Neural crest cell (in vitro differentiated cells): ENCODE measurements at places on chromosomes 6 and 20.
A peak's percentile ranks its signal among the peaks of the same experiment; 100 is the strongest.

DNA sequence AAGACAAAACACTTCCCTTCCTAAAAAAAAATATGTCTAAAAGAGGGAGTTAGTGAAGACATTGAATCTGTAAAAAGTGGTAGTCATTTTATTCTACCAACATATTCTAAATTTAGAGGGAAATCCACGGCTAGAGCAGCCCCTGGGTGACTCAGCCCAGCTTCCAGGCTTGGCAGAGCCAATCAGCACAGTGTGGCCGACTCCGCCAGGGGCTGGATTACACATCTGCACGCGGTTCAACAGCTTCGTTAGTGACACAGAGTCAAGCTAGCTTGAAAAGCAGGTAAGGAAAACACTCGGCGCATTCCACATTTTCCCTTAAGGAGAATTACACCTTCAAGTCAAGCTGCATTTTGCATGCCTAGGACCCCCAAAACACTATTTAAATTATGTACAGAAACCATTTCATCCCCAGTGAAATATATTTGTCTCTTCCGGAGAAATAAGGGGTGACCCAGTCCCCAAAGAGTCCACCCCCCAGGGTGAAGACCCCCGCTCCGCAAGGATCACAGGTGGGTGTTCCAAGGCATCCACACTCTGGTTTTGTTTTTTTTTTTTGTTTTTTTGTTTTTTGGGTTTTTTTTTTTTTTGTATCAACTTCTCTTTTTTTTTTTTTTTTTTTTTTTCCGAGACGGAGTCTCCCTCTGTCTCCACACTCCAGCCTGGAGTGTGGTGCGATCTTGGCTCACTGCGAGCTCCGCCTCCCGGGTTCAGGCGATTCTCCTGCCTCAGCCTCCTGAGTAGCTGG lies 58.4 kb upstream of the ARID1B start:
- no peak for DNase-seq

DNA sequence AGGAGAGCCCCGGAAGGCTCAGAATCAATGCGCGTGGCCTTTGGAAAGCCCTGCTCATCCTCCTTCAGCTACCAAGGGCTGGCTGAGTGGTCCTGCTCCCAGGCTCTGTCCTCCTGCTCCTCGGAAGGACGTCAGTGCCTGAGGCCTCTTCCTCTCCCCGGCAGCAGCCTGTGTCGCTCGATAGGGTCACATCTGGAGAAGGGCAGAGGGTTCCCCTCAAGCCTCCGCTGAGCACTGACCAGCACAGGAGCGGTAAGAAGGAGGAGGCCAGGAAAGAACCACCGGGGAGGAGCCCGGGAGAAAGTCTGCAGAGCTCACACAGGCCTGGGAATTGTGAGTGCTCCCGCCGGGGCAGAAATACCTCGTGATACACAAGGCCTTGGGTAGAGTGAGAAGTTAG lies 21.2 kb downstream of the KIF25 start:
- DNase-seq, result no peak

- DNase-seq, result no peak
Observed at GRCh38 chr6:95593025-95593424, 15.7 kb downstream of the MANEA start.

GRCh38 chr6:105608711-105609374 lies 206.0 kb upstream of the PREP start:
- DNase-seq, result no peak

- DNase-seq, result no peak
Observed at GRCh38 chr6:111480988-111481822, 1.8 kb downstream of the REV3L start.

DNA sequence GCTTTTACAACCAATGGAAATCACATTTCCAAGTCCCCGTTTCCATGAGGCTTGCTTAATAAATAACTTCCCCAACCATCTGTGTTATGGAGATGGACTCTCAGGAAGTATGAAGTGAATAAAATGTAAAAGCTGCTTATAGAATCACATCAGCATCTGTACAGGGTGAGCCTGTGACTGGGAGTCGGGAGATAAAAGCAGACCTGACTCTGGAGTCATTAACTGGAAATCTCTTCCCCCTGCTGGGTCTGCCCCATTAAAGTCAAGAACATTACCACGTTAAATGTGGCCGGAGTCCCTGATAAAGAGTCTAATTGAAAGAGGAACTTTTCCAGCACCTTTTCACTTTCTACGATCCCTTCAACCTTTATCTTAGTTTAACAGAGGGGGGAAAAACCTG lies 368.5 kb downstream of the DOK5 start:
- no peak for DNase-seq

DNA sequence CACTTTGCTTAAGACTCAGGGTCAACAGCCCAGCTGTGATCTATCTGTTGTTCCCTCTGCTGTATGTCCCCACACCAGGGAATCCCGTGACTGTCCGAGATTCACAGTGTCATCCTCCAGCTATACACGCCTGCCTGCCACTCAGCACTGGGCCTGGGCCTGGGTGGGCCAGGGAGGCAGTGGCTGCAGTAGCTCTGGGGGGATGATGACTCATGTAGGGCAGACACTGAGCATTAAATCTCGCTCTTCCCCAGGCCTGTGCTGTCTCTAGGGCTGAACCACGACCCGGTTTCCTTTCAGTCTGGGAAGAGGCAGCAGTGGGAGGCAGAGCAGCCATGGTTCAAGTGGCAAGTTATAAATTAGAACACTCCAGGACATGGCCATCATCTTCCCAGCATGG lies 173.9 kb downstream of the LRFN2 start:
- no peak for DNase-seq

DNA sequence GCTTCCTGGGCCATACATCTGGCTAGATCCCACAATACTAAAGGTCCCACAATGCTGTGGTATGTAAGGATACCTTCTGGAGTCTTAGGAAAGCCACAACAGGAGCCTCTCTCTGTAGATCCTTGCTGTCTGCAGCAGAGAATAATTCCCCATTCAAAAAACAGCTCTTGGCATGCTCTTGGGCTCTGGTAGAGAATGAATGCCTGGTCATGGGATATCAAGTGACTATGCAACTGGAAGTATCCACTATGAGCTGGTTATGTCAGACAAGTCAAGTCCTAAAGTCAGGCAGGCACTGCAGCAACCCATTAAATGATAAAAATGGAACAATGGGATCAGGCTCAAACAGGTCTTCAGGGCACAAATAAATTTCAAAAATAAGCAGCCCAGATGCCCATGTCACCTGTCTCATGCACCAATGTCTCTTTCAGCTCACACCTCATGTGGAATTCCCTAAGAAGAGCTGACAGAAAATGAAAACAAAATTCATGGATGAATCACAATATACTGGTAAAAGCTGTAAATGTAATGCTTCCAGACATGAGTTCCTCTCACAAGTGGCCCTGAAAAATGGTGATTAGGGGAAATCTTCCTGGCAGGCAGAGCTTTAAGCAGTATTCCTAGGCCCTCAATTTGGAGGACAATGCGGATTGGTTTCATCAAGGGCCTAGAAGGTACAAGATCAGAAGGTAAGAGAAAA lies 4.3 kb downstream of the AK9 start:
- no peak for DNase-seq

GRCh38 chr6:162200945-162201690 lies 526.4 kb downstream of the PRKN start:
- DNase-seq, result no peak

DNA sequence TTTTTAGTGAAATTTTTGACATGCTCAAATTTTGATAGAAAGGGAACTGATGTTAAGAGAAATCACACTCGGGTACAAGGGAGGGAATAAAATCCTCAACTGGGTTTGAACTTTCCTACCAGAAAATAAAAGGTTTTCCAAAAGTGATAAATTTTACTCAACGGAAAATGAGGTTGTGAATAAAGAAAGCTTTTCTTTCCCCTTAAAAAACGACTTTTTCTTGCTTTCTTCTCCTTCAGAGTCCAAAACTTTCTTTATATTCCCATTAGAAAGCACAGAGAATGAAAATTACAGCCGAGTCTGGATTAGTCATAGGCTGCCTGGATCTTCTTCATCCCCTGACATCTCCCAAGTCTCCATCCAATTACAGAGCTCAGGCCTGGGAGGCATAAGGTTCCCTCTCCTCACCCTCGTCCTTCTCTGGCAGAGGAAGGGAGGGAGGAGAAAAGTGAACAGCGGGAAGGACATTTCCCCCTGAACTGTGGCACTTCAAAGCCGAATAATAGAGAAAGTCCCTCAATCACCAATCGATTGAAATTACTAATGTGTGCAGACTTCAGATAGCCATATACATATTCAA lies 28.1 kb upstream of the QKI start:
- DNase-seq, result no peak

DNA sequence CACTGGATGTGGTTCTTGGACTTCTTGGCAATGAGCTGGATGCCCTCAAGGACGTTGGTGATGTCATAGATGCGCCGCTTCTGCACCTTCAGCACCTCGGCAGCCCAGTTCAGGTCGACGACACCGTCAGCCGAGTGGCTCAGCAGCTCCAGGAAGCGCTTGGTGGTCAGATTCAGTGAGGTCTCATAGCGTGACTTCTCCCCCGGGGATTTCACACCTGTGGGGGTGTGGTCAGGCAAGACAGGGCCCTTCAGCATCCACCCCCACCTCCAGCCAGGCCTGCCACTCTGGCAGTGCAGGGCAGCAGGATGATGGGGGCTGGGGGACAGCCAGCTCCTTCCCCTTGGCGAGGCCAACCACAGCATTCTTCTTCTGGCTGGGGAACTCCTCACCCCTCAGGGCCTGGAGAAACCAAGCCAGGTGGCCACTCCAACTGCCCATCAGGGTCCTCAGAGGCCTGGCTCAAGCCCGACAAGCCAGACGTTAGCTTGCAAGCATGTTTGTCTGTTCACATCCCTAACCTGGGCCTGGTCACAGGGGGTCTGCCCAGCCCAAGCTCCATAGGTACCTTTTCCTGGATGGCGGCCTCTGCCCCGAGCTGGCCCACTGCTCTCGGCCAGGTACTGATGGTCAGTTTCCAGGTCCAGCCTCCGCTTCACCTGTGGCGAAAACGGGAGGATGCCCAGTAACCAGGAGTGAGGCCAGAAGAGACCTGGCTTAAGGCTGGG lies 5.7 kb upstream of the NECAB3 start:
- no peak for DNase-seq

- no peak for DNase-seq
Observed at GRCh38 chr6:4612636-4613171, 163.5 kb upstream of the CDYL start.

- no peak for DNase-seq
Observed at GRCh38 chr6:85672050-85672449, 29.4 kb upstream of the SYNCRIP start.

DNA sequence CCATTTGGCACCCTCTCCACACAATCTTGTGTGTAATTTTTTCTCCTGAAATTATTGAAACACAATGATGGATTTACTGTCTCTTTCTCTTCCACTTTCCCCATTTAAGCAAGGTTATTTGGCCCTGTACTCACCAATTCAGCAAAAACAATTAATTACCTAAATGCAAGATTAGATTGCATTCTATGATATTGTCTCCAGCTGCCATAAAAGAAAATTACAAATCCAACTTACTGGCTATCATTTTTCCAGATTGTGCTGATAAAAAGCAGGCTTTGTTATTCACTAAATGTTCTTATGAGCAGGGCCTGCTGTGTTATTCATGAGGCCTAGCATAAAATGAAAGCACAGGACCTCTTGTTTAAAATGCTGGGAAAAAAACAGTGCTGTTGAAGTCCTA lies 95.8 kb upstream of the IRAK1BP1 start:
- no peak for DNase-seq

DNA sequence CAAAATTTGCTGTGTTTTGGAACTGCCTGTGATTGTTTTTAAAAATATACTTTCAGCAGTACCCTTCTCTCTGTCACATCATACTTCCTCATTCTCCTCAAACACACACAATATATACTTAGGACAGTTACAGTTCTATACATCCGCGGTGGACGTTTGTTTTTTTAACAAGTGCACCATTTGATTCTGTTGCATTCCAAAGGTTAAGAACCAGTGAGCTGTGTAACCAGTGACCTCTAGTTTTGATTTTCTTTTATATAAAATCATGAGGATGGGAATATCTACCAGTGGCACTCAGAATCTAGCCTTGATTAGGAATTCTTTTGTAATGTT lies 152.8 kb downstream of the CARMIL1 start:
- no peak for DNase-seq

GRCh38 chr6:138593124-138593877 lies 94.0 kb upstream of the NHSL1 start:
- no peak for DNase-seq

- DNase-seq, result no peak
Observed at GRCh38 chr6:125107896-125108295, 45.7 kb upstream of the TPD52L1 start.

GRCh38 chr6:113733381-113733780 lies 123.8 kb upstream of the MARCKS start:
- DNase-seq, result no peak

- no peak for DNase-seq
Observed at GRCh38 chr20:50632701-50633100, 58.6 kb downstream of the RIPOR3 start.

DNA sequence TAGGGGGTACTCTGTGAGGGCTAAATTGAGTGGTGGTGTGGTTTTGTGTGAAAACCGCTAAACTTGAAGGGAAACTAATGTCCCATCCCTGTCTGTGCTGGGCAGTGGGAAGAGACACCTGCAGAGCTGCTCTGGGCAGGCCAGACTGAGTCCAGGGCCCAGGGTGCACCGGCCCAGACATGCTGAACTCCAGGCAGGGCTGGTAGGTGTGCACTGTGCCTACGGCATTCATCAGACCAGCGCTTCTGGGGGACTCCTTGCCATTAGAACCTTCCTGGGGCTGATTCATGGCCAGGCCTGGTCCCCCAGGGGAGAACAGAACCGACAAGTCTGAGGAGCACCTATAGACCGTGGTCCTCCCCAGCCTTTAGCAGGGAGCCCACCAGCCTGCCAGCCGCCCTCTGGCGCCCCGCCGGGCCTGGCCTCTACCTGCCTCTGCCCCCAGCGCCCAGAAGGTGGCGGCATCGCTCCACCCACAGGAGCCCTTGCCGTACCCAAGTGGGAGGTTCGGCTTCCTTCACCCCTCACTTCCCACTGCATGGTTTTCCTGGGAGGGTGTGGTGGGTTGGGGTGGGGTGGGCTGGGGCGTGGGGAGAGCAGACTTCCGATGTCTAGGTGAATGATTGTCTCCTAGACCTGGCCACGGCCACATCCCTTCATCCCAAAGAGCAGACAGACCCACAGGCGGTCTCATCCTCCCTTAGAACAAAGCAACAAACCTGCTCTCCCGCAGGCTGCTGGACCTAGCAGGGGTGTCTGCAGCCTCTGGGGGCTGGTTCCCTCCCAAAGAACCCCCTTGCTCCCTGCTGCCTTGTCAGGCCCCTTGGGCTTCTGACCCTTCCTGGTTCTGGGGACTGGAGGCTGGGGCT lies 15.5 kb downstream of the CCDC167 start:
- DNase-seq, result peak; percentile 72

- no peak for DNase-seq
Observed at GRCh38 chr20:15220009-15220656, 882.7 kb upstream of the FLRT3 start.

- DNase-seq, result no peak
Observed at GRCh38 chr6:134295953-134296553, 21.9 kb downstream of the SGK1 start.

DNA sequence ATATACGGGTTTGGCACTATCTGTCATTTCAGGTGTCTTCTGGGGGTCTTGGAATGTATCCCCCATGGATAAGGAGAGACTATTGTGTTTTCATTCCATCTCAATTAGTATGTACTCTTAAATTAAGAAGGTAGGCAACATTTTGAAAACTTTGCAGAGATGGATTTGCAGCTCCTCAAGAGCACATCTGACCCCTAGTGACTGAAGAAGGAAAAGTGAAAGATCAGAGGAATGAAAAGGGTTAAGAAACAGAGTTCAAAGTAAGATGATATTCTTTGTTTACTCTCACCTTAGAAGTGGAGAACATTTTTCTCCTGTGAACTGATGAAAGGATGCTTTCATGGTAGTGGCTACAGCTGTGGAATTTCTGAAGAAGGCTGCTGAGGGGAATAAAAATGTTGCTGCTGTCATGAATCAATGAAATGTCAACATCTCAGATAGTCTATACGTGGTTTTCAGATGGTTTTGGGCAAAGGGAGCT lies 41.5 kb downstream of the SH3BGRL2 start:
- DNase-seq, result no peak
